WTC11 (cell line): ENCODE measurements at places on chromosomes 13 and 19.
A peak's percentile ranks its signal among the peaks of the same experiment; 100 is the strongest.

DNA sequence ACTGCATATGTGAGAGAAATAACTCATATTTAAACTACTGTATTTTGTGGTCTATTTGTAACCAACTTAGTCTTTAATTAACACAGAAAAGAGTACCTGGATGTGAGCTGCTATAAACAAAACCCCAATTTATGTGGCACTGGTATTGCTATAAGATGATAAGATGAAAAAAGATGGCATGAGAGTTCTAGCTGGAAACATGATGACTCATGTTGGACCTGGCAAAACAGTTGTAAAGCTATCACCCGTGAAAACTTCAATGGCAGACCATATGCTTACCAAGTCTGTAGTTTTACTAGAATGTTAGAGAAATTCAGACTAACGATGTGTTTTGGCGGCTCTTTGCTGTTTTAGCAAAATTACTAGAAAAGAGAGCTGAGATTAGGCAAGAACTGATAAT lies 69.6 kb upstream of the PCDH9 start:
- no peak for DNase-seq

- no peak for DNase-seq
Measured at GRCh38 chr13:95193509-95194230, 107.6 kb downstream of the ABCC4 start.

GRCh38 chr19:36009220-36009619 lies 607 bp upstream of the SYNE4 start:
- DNase-seq: peak; percentile 74

DNA sequence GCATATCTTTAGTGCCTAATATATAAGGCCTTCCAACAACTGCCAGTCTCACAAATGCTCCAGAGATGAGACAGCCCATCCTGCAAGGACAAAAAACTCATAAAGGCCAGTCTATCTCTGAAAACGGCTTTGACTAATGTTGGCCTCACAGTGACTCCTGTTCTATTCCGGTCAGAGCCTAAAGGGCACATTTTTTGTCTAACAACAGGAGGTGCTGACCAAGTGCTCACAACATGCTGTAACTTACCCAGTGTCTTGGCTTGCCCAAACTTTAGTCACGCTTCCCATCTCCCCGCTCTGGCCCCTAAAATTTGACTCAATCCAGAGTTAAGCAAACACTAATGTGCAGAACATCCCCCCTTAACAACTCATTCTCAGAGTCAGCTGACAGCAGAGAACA lies 1411.2 kb upstream of the MIR17HG start:
- no peak for DNase-seq

GRCh38 chr19:10756371-10756770 lies 38.5 kb downstream of the DNM2 start:
- no peak for DNase-seq

DNA sequence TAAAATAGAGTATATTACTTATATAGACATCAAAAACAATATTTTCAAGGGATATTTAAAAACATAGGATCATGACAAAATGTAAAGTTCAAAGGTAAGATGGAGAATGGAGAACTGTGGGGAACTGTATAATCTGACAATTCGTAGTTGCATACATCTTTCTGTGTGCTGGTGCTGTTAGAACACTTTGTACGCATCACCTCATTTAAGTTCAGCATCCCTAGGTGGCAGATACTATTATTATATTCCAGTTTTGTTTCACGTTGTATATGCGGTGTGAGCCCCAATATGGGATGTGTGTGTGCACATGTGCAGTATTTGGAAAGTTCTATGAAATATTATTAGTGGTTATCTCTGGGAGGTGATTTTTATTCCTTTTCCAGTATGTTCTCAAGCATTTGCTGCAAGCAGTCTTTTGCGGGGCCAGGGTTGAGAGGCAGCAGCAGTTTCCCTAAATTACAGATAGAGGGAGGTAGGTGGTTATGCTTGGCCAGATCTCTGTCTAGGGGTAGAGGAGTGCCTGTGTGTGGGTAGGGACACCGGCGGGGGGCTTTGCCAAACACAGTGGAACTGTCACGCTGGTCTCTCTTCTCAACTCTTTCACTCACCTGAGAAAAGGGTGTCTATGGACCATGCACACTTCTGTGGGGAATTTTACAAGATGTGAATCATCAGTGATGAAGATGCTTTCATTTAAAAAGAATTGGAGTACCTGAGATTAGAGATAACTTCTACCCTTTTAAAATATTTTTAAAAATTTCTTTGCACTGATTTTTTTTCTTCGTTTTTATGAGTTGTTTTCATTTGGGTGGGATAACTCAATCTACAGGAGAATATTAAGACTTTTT lies 55.6 kb upstream of the ALOX5AP start:
- DNase-seq: peak; percentile 36

GRCh38 chr13:102779436-102780159 lies 6.0 kb upstream of the TEX30 start:
- no peak for DNase-seq

DNA sequence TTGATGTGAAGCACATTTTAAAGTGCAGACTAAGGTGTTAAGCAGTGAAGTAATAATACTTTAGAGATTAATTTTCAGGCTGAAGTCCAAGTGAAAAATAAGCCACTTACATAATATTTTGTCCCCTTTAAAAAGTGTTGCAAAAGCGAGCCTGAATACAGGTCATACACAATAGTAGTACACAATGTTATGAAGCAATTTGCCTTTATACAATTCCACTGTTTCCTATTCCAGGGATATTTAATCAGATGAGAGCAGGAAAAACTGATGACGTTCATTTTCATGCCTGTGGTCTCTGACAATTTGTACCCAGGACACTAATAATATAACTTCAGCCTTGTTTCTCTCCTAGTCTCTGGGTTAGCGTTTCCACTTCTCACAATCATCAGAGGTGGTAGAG lies 916.7 kb downstream of the PCDH9 start:
- DNase-seq: no peak

DNA sequence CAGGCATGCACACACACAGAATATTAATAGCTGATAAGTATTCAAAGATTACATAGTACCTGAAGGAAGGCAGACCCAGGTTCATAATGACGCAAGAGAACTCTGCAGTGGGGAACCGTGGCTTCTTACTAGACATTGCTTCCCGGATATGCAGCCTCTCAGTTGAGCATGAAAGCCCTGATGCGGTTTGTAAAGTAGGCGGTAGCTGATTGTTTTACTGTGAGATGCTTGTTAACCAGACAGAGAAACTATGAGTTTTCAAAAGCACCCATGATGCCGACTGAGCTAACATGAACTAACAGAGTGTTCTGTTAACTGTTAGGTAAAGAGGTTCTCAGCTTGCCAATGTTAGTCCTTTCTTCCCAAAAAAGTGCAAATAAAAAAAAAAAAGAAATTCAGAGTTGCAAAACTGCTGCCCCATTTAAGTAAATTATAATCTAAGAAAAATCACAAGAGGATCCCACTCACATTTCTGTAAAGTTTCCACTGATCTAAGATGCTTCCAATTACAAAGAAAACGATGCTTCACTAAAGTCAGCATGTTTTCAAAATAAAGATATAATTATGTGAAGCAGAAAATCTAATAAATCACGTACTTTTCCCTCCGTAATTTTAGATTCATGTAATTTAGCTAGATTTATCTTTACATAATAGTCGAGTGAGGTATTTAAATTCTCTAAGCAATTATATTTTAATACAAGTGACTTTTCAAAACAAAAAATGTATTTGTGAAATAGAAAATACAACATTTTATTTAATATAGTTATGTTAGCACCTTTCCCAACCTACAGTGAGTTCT lies 2.2 kb downstream of the FLT1 start:
- no peak for DNase-seq

DNA sequence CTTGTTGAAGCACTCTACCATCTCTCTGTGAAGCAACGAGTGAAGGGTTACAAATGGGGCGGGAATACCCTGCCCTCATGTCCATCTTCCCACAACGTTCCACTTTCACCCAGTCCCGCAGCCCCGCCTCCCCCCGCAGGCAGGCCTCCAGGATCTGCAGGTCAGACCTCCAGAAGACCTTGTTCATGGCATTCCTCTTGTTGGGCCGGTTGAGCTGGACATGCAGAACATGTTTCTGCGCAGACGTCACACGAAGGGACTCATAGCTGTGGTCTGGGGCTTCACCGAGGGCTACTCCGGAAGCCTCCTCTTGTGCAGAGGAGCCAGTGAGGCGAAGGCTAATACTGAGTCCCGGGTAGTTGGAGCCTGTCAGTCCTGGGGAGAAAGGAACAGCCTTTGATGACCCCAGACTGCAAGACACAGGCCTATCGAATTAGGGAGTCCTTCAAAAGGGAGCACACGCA lies 420 bp downstream of the ECH1 start:
- peak; percentile 43 for DNase-seq
